ENCODE measurements at places on chromosomes 1 and 21.

DNA sequence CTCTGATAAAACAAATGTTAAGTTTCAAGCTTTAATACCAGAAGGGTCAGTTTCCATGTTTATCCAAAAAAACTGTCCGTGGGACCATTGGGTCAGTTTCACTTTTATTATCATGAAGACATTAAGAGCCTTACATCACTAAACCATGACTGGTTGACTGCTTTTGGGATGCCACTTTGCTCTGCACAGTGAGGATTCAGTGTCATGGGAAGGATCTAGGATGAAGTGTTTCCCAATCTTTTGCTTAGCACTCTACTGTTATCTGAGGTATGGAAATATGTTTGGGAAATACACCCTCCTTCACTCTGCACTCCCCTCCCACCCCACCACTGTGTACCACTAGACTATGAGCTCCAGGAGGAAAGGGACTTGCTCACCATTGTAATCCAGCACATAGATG lies 16.3 kb downstream of the RPS6KC1 start:
- no peak for DNase-seq

- no peak for DNase-seq
Measured at GRCh38 chr1:198445872-198446271, 94.6 kb downstream of the ATP6V1G3 start.

DNA sequence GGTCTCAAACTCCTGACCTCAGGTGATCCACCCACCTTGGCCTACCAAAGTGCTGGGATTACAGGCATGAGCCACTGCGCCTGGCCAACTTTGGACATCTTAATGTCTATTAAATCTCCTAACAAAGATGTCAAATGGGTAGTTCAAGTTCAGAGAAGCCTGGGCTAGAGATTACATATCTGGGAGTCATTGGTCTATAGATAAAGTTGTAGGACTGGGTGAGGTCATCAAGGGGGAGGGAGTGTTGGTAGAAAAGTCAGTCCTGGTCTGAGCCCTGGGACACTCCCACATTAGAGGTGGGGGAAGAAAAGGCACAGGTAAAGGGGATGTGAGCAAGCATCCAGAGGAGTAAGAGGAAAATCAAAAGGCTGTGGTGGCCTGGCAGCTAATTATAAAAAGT lies 6.6 kb downstream of the UBIAD1 start:
- no peak for DNase-seq

- DNase-seq = no peak
Measured at GRCh38 chr1:57623039-57623790, 199.4 kb upstream of the DAB1 start.

DNA sequence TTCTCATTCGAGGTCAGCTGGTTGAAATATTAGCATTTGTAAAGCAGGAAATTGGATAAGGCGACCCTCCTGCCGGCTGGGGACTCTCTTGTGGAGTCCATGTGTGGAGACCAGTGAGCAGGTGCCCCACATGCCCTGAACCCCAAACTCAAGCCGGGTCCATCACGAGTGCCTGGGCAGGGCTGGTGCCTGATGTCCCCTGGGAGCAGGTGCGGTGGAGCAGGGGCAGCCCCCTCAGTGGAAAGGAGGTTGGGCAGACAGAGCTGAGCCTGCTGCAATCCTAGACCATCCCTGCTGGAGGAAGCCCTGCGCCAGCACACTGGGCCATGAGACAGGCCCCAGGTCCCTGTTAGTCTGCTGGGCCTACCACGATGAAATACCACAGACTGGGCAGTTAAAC lies 395.6 kb downstream of the NPHP4 start:
- no peak for DNase-seq

- DNase-seq = no peak
Measured at GRCh38 chr1:112040891-112041740, 51.6 kb upstream of the KCND3 start.

GRCh38 chr1:79497193-79497773 lies 490.8 kb upstream of the ADGRL4 start:
- no peak for DNase-seq

DNA sequence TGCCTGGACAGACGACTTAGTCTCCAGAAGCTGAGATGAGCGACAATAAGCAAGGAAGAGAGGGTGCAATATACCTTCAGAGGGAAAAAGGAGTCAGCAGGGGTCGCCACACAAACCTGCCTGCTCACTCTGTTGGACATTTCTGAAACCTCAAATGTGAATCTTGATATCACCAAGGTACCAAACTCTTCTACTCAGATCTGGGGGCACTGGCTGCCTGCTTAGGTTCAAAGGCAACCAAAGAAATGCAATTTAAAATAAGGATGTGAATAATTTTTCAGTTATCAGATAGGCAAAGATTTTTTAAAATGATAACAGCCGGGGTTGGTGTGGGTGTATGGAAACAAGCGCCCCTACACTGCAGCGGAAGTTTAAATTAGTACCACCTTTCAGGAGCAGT lies 164.2 kb downstream of the HIVEP3 start:
- no peak for DNase-seq
